Progenitor cell of endocrine pancreas (in vitro differentiated cells): ENCODE measurements at places on chromosomes 16 and 17.

DNA sequence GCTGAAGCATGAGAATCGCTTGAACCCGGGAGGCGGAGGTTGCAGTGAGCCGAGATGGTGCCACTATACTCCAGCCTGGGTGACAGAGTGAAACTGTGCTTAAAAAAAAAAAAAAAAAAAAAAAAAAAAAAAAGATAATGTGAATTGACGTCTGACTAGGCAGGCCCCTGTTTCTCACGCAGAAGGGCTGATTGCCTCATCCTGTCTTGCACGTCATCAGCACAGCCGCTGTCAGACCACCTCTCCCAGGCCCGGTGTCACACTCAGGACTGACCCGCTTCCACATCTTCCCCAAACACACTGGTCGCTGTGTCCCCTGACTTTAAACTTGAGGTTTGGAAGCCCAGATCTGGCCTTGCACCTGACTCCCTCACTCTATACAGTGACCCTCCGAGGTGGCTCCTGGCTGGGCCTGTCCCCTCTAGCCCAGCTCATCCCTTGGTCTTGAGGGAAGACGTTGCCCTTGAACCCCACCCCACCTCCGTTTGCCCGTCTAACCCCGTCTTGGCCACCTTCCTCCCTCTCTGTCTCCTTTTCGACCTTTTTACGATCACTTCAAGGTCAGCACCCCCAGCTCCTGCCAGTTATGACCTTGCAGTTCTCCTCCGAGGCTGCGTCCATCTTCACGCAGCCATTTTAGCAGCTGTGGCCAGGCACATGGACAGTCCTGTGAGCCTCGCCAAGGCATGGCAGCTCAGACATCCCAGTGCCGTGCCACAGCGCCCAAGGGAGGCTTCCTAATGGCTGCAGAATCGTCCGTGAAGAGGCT, 149.9 kb upstream of the PLCG2 start:
- H3K27me3 ChIP-seq = no peaks in the 10 kb centered on the region
- H3K36me3 ChIP-seq = peaks cover 1% of the 10 kb centered on the region
- H3K4me1 ChIP-seq = peaks cover 35% of the 10 kb centered on the region
- DNase-seq = no peak

DNA sequence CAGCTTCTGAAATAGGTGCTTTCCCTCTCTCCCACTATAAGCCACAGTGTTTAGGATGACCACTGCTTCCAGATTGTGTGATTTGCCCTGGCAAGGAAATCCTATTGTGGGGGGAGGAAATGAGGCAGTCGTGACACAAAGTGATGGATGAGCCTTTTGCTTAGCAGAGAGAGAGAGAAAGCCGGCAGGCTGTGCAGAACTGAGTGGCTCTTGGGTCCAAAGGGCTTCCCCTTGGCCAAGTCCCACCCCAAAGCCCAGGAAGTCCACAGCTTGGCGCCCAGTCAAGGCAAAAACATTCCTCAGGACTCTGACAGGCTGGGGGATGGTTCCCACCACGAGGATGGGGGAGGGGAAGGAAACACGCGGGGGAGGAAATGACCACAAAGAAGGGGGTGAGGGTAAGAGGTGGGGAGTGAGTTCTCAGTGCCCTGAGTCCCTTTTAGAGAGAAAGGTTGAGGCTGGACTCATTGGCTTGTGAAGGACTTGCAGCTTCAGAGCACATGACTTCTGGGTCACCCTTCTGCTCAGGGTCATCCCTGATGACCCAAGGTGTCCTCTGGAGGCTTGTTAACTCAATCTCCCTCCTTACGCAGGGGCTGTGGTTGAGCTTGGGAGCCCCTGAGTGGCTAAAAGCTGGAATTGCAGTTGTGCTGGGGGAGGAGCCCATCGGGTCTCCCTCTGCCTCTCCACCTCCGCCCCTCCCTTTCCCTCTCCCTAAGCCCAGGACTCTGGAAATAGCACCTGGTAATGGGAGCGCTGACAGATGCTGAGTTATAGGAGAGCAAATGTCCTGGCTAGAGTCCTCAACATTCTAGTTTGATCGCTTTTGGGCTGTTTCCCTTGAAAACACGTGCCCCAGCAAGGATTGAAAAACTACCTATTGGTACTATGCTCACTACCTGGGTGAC, 10.3 kb upstream of the MSL1 start:
- peak; percentile 65 for DNase-seq
- H3K27me3 ChIP-seq = peaks cover 13% of the 10 kb centered on the region
- H3K27ac ChIP-seq = peak overlapping the region; percentile 91
- H3K4me3 ChIP-seq = no peak overlapping the region

- no peak for DNase-seq
- peaks cover 27% of the 10 kb centered on the region for H3K4me1 ChIP-seq
- peaks cover 20% of the 10 kb centered on the region for H3K36me3 ChIP-seq
- peak overlapping the region; percentile 97 for H3K27ac ChIP-seq
- H3K4me3 ChIP-seq = peak overlapping the region; percentile 47
- H3K27me3 ChIP-seq = no peaks in the 10 kb centered on the region
These were observed 29.2 kb downstream of the AXIN2 start for GRCh38 chr17:65532101-65532890.

GRCh38 chr16:81601601-81602255, 157.1 kb downstream of the CMIP start:
- no peaks in the 10 kb centered on the region for H3K27me3 ChIP-seq
- H3K36me3 ChIP-seq = no peaks in the 10 kb centered on the region
- DNase-seq = no peak
- H3K27ac ChIP-seq = peak overlapping the region; percentile 83
- peaks cover 17% of the 10 kb centered on the region for H3K4me1 ChIP-seq
- no peak overlapping the region for H3K4me3 ChIP-seq

DNA sequence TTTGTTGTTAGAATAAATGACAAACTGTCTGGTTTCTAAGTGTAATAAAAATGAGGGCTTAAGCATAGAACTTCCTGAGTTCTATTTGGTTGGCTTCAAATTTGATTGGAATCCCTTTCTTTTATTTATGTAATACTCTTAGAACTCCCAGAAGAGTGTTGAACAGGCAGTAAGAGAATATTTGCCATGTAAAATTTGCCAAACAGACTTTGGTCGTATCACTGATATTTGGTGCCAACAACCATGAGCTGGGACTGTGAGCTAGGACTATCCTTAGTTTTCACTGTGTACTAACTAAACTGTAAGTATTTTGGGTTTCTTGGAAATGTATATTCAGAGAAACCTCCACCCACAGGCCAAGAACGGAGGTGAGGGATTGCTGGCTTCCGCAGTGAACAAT, 971.2 kb upstream of the SOX9 start:
- H3K4me1 ChIP-seq = peaks cover 7% of the 10 kb centered on the region
- no peak for DNase-seq
- H3K27ac ChIP-seq = no peak overlapping the region
- no peak overlapping the region for H3K4me3 ChIP-seq
- H3K27me3 ChIP-seq = peaks cover 43% of the 10 kb centered on the region

DNA sequence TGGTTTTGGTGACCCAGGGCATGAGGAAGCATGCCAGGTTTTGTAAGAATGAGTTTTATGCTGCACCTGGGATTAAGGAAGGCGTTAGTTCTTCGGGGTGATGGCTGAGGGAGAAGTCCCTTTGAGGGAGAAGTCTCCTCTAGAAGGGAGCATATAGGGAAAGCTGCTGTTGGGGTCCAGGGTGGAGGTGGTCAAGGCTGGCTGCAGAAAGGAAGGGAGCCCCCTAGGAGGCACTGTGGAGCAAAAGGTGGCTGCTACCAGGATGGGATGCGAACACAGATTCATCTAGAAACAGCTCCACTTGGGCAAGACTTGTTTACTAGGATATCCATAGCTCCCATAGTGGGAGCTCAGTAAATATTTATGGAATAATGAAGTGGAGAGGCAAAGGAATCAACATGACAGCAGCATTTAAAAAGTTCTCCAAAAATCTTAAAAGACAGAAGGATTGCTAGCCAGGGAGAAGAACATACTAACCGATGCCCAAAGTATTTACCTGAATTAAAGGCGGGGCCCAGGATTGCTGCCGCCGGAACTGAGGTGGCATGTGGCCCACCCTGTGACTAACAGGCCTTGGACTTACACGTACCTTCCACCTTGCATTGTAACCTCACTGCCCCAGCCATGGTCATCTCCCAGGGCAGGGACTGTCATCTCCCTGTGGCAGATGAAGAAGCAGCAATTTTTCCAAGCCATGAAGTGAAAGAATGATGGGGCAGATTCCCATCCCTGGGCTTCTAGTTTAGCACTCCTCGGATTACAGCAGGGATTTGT, 7.1 kb upstream of the LPCAT2 start:
- no peaks in the 10 kb centered on the region for H3K27me3 ChIP-seq
- no peak overlapping the region for H3K4me3 ChIP-seq
- no peak for DNase-seq
- H3K27ac ChIP-seq = peak overlapping the region; percentile 1
- peaks cover 19% of the 10 kb centered on the region for H3K4me1 ChIP-seq

GRCh38 chr16:69346683-69347082, 4.9 kb downstream of the TMED6 start:
- H3K27me3 ChIP-seq = no peaks in the 10 kb centered on the region
- H3K4me3 ChIP-seq = no peak overlapping the region
- no peak for DNase-seq
- H3K4me1 ChIP-seq = peaks cover 13% of the 10 kb centered on the region
- no peak overlapping the region for H3K27ac ChIP-seq

GRCh38 chr17:79575229-79575628, 35.6 kb downstream of the RBFOX3 start:
- no peaks in the 10 kb centered on the region for H3K36me3 ChIP-seq
- no peak overlapping the region for H3K27ac ChIP-seq
- DNase-seq = no peak
- no peaks in the 10 kb centered on the region for H3K4me1 ChIP-seq

DNA sequence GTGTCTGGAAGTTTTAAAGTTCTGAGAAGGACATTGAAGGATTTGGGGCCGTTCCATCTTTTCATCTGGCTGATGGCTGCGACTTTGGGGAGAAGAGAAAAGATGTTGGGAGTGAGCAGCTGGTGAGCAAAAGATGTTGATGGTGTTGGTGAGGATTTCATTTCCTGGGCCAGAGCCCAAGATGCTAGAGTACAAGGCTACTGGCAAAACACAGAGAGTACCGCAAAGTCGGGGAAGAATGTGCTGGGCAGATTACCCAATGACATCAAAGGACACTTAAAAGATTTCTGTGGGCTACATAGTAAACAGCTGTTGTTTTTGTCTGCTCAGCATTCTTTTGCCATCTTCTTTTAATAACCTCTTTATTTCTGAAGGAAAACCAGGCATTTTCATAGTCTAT, 49.4 kb upstream of the GAS7 start:
- DNase-seq = no peak
- no peak overlapping the region for H3K27ac ChIP-seq
- H3K36me3 ChIP-seq = no peaks in the 10 kb centered on the region
- H3K4me1 ChIP-seq = no peaks in the 10 kb centered on the region
- no peak overlapping the region for H3K4me3 ChIP-seq

DNA sequence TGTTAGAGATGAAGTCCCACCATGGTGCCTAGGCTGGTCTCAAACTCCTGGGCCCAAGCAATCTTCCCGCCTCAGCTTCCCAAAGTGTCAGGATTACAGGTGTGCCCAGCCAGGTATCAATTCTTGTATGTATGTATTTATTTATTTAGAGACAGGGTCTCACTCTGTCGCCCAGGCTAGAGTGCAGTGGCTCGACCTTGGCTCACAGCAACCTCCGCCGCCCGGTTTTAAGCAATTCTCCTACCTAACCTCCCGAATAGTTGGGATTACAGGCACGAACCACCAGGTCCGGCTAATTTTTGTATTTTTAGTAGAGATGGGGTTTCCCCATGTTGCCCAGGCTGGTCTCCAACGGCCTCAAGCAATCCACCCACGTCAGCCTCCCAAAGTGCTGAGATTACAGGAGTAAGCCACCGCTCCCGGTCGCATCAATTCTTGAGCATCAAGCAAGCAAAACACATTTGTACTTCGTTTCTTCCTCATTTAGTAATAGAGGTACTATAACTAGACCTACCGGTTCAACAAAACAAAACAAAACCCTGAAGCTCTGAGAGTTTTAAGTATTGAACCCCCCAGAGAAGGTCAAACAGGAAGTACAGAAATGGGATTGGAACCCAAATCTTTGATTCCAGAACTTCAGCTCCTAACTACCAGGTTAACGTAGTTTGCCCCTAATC, 1.0 kb upstream of the ZNF500 start:
- H3K4me1 ChIP-seq = peaks cover 15% of the 10 kb centered on the region
- peak overlapping the region; percentile 76 for H3K4me3 ChIP-seq

- H3K36me3 ChIP-seq = peaks cover 7% of the 10 kb centered on the region
- no peaks in the 10 kb centered on the region for H3K27me3 ChIP-seq
- no peak for DNase-seq
- H3K4me3 ChIP-seq = no peak overlapping the region
- peaks cover 4% of the 10 kb centered on the region for H3K4me1 ChIP-seq
These were observed 155.7 kb downstream of the CCDC182 start for GRCh38 chr17:57589151-57590034.

GRCh38 chr17:17823433-17824118, 13.2 kb downstream of the SREBF1 start:
- peak overlapping the region; percentile 96 for H3K27ac ChIP-seq
- peaks cover 27% of the 10 kb centered on the region for H3K4me1 ChIP-seq
- no peaks in the 10 kb centered on the region for H3K27me3 ChIP-seq
- peak; percentile 73 for DNase-seq

GRCh38 chr17:48338720-48339119, 91.3 kb downstream of the SKAP1 start:
- no peak for DNase-seq
- H3K36me3 ChIP-seq = no peaks in the 10 kb centered on the region
- H3K27me3 ChIP-seq = peaks cover 14% of the 10 kb centered on the region
- H3K4me3 ChIP-seq = no peak overlapping the region
- H3K4me1 ChIP-seq = no peaks in the 10 kb centered on the region

GRCh38 chr16:53043428-53043831, 9.3 kb downstream of the CHD9NB start:
- H3K4me1 ChIP-seq = peaks cover 39% of the 10 kb centered on the region
- H3K36me3 ChIP-seq = no peaks in the 10 kb centered on the region
- no peak overlapping the region for H3K27ac ChIP-seq
- H3K27me3 ChIP-seq = peaks cover 16% of the 10 kb centered on the region
- no peak overlapping the region for H3K4me3 ChIP-seq
- DNase-seq = no peak

- no peaks in the 10 kb centered on the region for H3K27me3 ChIP-seq
- H3K4me1 ChIP-seq = no peaks in the 10 kb centered on the region
- H3K4me3 ChIP-seq = no peak overlapping the region
- H3K27ac ChIP-seq = no peak overlapping the region
- H3K36me3 ChIP-seq = peaks cover 12% of the 10 kb centered on the region
These were observed 180.8 kb downstream of the FTO start for GRCh38 chr16:53884748-53885147.

DNA sequence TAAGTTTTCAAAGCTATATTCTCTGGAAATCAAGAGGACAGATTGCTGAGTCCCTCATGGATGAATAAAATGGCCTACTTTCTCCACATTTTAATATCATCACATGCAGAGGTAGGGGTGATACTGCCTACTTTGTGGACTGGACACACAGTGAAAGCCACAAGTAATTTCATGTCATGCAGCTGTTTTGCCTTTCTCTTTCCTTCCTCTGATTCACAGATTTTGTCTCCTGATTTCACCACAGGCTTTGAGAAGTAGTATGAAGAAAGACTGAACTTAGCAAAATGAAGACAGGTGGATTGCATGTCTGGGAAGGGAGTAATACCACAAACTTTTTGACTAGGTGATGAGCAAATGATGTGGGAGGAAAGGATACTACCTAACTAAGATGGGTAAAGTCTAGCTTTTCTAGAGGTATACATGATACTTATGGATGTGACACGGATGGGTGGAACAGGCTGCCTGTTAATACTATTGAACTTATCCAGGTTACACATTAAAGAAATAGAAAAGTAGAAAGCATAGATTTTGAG, 478.4 kb upstream of the GOT2 start:
- H3K4me3 ChIP-seq = no peak overlapping the region
- DNase-seq = no peak
- peaks cover 25% of the 10 kb centered on the region for H3K4me1 ChIP-seq
- H3K27ac ChIP-seq = no peak overlapping the region
- H3K36me3 ChIP-seq = no peaks in the 10 kb centered on the region
